NCI-H345 (cell line): ENCODE measurements at places on chromosomes 3 and 15.

DNA sequence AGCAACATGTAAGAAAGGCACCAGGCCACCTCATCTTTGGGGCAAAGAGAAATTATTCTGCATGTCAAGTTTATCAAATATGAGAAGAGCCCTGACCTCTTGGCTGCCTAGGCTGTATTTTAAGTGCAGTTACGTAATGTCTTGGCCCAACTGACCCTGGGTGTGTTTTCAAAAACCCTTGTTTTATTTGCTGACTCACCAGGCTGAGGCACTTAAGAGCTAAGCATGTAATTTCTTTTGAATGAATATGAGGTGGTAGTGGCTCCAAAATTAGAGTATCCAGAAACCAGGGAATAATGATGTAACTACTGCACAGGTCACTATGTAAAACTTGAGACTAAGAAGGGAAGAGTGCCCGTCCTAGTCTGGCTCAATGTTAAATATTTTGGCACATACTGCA is 24.3 kb downstream of the PGPEP1L start:
- DNase-seq: no peak

- DNase-seq: no peak
Observed at GRCh38 chr3:141294848-141295247, 63.2 kb downstream of the PXYLP1 start.

- no peak for DNase-seq
Observed at GRCh38 chr3:44125246-44125645, 116.4 kb upstream of the TOPAZ1 start.

GRCh38 chr15:25664761-25665160 is 198.4 kb downstream of the ATP10A start:
- DNase-seq: no peak

DNA sequence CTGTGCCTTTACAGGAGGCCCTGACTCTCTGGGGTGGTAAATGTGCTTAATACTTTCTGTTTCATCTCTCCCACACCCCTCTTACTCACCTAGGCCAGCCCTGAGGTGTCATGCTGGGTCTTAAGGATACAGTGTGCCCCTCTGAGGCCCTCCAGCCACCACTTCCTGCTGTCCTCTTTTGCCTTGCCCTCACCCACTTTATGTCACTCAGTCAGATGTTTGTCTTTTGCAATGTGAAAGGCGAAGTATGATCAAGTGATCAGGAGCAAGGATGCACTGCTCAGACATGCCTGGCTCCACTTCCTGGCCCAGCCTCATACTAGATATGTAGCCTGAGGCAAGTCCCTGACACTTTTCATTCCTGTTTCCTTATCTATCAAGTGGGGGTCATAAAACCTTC is 339.0 kb upstream of the NR2E3 start:
- no peak for DNase-seq

DNA sequence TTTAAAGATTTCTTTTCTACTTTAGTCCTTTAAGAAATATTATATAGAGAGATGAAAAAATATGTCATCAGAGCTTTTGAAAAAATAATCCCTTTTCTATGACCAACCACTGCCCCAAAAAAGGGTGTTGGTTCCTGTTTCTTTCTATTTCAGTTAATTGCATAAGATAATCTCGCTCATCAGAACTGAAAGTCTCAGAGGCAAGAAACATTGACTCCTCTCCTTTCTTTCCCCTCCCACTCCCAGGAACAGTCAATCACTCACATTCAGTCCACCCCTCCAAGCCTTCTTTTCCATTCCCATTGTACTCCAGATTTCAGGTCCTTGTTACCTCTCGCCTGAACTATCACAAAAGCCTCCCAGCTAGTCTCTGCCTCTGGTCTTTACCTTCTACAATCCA is 153.7 kb upstream of the ABI3BP start:
- no peak for DNase-seq
